ENCODE measurements at places on chromosomes 2 and 18.

DNA sequence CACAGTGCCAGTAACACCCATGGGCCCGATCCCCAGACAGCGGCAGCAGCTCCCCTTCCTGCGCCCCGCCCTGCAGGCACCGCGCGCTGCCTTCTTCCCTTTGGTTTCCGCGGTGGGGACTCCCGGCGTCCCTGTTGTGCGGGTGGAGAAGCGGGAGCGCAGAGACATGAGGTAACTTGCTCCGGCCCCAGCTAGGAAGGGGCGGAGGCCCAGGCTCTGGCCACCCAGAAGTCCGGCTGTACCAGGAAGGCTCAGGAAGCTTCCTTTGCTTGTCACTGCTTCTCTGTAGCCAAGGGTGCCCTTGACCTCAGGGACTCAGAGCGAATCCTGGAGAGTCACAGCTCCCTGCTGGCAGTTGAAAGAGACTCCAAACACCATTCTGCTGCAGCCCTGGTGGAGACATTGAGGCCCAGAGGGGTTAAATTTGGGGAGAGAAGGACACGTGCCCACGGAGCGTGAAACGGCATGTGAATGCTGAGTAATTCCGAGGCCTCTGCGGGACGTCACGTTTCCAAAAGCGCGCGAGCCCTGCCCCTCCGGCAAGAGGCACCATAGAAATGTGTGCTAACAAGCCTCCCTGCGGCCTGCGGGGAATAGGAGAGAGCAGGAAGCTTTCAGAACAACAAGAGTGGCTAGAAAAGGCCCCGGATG, 6.7 kb upstream of the ADCY3 start:
- no peak overlapping the region for H3K27ac ChIP-seq
- DNase-seq = peak; percentile 80
- H3K27me3 ChIP-seq = no peaks in the 10 kb centered on the region
- H3K36me3 ChIP-seq = no peaks in the 10 kb centered on the region
- no peak overlapping the region for H3K4me3 ChIP-seq
- H3K4me1 ChIP-seq = no peaks in the 10 kb centered on the region

DNA sequence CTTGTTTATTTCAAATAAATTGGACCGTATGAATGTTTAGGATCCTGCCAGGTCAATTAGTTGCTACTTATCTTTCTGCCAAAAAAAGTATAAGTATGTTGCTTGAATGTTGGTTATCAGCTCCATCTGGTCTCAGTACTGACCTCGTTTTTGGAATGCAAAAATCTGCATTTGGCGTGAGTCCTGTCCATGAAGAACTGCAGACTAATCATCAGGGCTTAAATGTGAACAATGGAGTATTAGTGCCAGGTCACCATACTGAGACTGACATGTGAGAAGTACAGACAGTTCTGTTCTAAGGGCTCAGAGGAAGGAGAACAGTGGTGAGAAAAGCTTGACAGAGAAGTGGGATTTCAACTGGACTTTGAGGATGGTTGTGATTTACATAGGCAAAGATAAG, 393.1 kb upstream of the SLC14A2 start:
- H3K27ac ChIP-seq = no peak overlapping the region
- no peak overlapping the region for H3K4me3 ChIP-seq
- DNase-seq = no peak
- no peaks in the 10 kb centered on the region for H3K4me1 ChIP-seq

DNA sequence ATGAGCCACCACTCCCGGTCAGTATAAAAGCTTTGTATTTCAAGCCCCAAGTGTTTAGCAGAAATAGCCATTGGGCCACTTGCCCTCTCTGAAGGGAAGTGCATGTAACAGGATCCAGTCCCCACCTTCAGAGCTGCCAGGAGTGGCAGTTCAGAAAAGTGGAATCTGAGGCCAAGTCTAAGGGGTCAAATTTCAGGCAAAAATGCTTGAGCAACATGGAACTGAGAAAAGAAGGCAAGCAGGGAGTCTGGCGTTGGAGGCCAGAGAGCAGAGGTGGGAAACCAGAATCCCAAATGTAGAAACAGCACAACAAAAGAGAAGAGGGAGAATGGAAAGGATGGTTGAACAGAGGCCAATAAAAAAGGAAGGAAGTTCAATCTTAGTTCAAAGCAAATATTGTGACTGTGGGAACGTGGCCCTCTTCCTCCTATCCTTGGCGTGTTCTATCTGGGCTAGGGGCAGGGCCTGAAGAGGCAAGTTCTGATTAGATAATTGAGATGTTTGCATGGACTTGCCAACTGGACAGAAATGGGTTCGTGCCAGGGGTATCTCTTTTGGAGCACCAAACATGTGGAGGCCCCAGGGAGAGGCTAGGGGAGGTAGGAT, 102.2 kb downstream of the AP1S3 start:
- no peak for DNase-seq
- H3K36me3 ChIP-seq = no peaks in the 10 kb centered on the region
- no peaks in the 10 kb centered on the region for H3K27me3 ChIP-seq

DNA sequence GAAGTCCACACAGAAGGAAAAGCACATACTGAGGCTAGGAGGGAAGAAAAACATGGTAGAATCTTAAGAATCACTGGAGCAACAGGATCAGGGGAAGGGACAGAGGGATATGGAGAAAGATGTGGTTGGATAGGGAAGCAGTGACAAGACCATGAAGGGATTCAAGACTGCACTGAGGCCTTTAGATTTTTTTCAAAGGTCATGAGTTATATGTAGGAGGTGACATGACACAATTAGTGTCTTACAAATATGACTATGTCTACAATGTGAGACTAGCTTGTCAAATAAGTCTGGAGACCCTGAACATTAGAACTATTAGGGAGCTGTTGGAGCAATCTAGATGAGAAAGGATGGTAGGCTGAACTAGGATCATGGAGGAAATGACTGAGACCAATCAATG, 1130.3 kb upstream of the ZEB2 start:
- H3K4me3 ChIP-seq = no peak overlapping the region
- no peaks in the 10 kb centered on the region for H3K36me3 ChIP-seq
- H3K27ac ChIP-seq = no peak overlapping the region
- H3K4me1 ChIP-seq = no peaks in the 10 kb centered on the region
- no peak for DNase-seq

GRCh38 chr2:129709001-129709955, 270.2 kb upstream of the RAB6C start:
- DNase-seq = no peak
- no peak overlapping the region for H3K27ac ChIP-seq
- H3K27me3 ChIP-seq = no peaks in the 10 kb centered on the region
- H3K4me3 ChIP-seq = no peak overlapping the region
- no peaks in the 10 kb centered on the region for H3K4me1 ChIP-seq

GRCh38 chr2:138724327-138724726, 55.9 kb downstream of the NXPH2 start:
- H3K27me3 ChIP-seq = no peaks in the 10 kb centered on the region
- DNase-seq = no peak
- H3K4me3 ChIP-seq = no peak overlapping the region
- no peaks in the 10 kb centered on the region for H3K36me3 ChIP-seq
- no peak overlapping the region for H3K27ac ChIP-seq
- no peaks in the 10 kb centered on the region for H3K4me1 ChIP-seq

DNA sequence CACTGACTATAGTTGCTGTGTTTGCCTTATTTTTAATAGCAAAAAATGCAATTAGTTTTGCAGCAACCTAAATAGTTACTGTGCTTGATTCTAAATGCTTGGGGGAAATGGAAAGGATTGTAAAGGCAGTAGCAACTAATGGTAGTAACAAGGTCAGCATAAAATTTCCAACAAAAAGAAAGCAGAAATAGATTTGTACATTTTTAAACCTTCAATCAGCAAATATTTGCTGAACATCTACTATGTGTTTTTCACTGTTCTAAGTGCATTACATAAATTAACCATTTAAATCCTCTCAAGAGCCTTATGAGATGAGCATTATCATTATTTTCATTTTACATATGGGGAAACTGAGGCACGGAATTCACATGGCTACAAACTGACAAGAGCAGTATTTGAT, 308.0 kb upstream of the UBE2E3 start:
- no peaks in the 10 kb centered on the region for H3K36me3 ChIP-seq
- no peaks in the 10 kb centered on the region for H3K27me3 ChIP-seq
- no peak overlapping the region for H3K27ac ChIP-seq
- DNase-seq = no peak

DNA sequence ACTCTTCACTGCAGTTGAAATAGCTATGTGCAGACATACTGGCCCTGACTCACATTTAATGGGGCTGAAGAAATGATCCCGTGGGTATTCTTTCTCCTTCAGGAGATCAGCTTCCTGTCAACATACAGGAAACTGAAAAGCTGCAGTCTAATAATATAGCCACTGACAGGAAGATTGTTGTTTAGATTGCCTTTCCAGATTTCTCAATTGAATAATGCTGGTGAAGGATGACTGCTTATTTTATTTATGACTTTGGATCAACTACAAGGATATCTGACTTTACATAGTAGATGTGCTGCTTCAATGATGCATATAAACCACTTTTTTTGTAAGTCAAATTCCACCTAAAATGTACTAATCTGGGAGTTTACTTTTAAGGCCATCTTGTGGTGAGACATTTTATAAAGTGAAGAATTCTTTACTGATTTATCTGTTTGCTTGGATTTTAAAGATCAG, 93.4 kb upstream of the MAP4K3 start:
- H3K27ac ChIP-seq = no peak overlapping the region
- no peaks in the 10 kb centered on the region for H3K27me3 ChIP-seq
- no peak for DNase-seq
- H3K36me3 ChIP-seq = no peaks in the 10 kb centered on the region

DNA sequence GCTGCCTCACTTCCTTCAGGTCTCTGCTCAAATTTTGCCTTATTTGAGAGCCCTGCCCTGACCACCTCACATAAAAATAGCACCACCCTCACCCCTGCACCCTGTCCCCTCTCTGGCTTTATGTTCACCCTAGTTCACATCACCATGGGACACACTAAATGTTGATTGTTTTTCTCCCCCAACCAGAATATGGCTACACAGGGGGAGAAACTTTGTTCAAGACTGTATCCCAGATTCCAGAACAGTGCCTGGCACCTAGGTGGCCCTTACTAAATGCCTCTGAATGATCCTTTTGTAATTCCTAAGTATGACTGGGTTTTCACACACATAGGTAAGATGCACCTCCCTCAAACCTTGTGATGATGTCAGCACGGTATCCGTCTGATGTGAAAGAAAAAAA, 28.4 kb upstream of the CATIP start:
- no peak overlapping the region for H3K27ac ChIP-seq
- no peaks in the 10 kb centered on the region for H3K36me3 ChIP-seq
- no peak for DNase-seq
- no peaks in the 10 kb centered on the region for H3K4me1 ChIP-seq
- no peaks in the 10 kb centered on the region for H3K27me3 ChIP-seq

DNA sequence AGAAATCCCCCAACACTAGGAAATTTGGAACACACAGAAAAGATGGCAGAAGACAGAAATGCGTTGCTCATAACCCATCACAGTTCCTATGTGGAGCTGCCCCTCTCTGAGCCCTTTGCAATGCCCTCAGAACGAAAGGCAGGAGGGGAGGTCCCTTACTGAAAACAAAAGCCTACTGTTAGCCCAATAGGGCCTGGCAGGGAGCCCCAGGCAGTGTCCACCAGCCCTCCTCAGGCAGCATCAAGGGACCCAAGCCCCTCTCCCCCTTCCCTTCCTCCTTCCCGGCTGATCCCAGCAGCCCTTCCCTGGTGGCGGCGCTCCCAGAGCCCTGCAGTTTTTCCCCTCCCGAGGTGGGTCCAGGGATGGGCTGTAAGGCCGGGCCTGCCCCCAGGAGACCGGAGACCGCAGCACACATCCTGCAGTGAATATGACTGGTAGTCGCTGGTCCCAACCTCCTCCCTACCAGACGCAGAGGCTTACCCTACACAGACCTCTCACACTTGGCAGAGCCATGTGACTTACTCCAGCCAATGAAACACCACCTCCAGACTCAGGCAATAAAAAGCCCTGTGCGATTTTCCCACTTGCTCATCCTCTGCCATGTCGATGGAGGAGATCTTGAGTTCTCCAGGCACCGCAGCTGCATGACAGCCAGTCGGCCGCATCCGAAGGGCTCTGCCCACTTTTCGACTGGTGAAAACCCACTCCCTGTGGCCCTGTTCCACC, 19.4 kb upstream of the DUSP2 start:
- DNase-seq = peak; percentile 69
- no peak overlapping the region for H3K27ac ChIP-seq
- H3K27me3 ChIP-seq = no peaks in the 10 kb centered on the region
- no peak overlapping the region for H3K4me3 ChIP-seq
- H3K36me3 ChIP-seq = no peaks in the 10 kb centered on the region

DNA sequence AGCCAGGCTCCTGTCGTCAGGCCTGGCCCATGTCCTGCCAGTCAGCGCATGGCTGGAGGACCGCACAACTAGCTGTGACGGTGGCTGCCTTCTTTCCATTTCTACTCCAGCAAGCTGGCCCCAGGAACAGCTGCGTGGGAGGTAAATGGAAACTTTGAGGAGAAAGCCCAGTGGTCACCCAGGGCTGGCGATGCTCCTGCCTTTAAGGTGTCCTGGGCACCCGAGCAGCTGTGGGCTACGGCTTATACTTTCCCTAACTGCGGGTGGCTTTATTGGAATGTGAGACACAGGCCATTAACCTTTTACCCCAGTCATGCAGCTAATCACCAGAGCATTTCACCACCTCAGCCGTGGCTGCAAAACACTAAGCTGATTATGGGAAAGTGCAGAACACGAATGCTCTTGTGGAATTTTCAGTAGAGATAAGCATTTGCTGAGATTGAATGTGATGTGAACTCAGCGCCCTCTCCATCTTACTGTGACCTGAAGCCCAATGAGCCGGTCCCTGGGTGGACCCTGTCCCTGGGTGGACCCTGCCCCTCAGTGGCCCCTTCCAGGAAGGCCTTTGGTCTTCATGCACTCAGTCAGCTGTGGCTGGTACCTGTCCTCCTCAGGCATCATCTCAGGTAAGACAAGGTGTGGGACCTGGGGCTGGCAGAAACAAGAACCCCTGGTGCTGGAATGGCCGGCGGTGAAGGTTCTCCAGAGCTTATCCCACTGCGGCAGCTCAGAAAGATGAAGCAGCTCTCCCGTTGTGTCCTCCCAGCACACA, 275.4 kb upstream of the HS6ST1 start:
- H3K4me1 ChIP-seq = no peaks in the 10 kb centered on the region
- H3K27ac ChIP-seq = no peak overlapping the region
- no peaks in the 10 kb centered on the region for H3K27me3 ChIP-seq

GRCh38 chr2:223047260-223047761, 4.7 kb upstream of the KCNE4 start:
- peak overlapping the region; percentile 21 for H3K27ac ChIP-seq
- H3K36me3 ChIP-seq = no peaks in the 10 kb centered on the region
- H3K4me3 ChIP-seq = no peak overlapping the region
- peaks cover 5% of the 10 kb centered on the region for H3K4me1 ChIP-seq
- H3K27me3 ChIP-seq = no peaks in the 10 kb centered on the region
- peak; percentile 54 for DNase-seq
